WTC11 (cell line): ENCODE measurements at places on chromosomes 7 and 10.

- no peak for DNase-seq
These were observed 112.8 kb upstream of the AHR start for GRCh38 chr7:17185690-17186070.

GRCh38 chr10:13859979-13860654 lies 273.4 kb downstream of the PRPF18 start:
- no peak for DNase-seq

DNA sequence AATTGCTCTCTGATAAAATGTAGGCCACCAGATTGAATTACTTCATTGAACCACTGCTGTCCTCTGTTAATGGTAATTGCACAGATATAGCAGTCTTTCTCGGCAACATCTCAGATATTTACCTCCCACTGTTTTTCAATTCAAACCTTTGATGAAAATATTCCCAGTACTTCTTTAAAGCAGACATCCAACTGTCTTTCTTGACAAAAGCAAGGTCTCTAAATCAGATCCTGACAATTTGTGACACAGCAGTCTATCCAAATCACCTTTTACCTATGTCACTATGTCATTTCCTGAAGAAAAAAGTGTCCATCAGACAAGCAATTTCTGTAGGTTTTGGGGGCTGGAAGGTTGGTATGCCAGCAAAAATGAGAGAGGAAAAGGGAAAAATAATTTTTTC lies 555.7 kb downstream of the AUTS2 start:
- no peak for DNase-seq

- DNase-seq: no peak
These were observed 24.1 kb downstream of the SSMEM1 start for GRCh38 chr7:130231792-130232191.

GRCh38 chr7:88057655-88058054 lies 123.6 kb downstream of the ADAM22 start:
- no peak for DNase-seq

DNA sequence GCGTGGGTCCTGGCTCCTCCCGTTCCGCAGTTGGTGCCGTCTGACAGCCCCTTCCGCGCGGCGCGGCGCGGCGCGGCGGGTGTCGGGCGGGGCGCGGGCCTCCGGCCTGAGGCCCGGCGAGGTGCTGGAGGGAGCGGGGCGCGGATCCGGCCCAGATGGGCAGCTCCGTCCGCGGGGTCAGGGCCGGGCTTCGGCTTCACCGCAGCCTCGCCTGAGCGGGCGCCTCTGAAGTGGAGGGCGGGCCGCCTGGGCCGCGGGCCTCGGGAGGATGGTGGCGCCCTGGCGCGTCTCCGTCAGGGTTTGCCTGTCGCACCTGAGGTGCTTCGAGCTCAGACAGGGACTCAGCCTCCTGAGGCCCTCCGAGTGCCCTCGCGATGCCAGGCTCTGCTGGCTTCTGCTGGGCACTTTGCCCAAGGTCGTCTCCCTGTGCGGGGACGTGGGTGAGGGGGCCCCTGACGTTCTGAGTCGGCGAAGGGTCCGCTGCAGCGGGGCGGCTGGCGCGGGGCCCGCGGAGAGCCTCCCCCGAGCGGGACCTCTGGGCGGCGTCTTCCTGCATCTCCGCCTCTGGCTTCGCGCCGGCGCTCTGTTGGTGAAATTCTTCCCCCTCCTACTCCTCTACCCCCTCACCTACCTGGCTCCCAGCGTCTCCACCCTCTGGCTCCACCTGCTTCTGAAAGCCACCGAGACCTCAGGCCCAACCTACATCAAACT lies 473 bp downstream of the ADCK2 start:
- DNase-seq: peak; percentile 61

- no peak for DNase-seq
These were observed 102.6 kb upstream of the PFKP start for GRCh38 chr10:2964632-2965296.

DNA sequence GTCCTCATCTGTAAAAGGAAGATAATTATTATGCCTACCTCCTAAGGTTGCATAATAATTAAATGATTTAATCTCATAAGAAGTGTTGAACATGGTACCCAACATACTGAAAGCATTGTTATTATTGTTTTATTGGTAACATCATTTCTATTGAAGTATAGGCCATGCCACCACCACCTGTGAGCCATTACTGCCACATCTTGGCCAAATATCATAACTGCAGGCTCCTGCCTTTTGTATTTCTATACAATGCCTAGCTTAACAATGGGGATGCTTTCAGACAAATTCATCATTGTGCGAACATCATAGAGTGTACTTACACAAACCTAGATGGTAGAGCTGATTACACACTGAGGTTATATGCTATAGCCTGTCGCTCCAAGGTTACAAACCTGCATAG lies 61.1 kb upstream of the NPSR1 start:
- peak; percentile 15 for DNase-seq
